Stimulated activated CD4-positive, alpha-beta T cell treated with anti-CD3 and anti-CD28 coated beads, Interleukin-4, amount 100 ng/mL, for 48 hours (primary cell): ENCODE measurements at places on chromosomes 11 and 22.

GRCh38 chr22:41021613-41022454 lies 70.6 kb upstream of the EP300 start:
- peak; percentile 57 for DNase-seq

- DNase-seq: no peak
Observed at GRCh38 chr11:71084306-71085012, 167.9 kb downstream of the SHANK2 start.

GRCh38 chr11:126054408-126054807 lies 8.3 kb downstream of the CDON start:
- DNase-seq: no peak

DNA sequence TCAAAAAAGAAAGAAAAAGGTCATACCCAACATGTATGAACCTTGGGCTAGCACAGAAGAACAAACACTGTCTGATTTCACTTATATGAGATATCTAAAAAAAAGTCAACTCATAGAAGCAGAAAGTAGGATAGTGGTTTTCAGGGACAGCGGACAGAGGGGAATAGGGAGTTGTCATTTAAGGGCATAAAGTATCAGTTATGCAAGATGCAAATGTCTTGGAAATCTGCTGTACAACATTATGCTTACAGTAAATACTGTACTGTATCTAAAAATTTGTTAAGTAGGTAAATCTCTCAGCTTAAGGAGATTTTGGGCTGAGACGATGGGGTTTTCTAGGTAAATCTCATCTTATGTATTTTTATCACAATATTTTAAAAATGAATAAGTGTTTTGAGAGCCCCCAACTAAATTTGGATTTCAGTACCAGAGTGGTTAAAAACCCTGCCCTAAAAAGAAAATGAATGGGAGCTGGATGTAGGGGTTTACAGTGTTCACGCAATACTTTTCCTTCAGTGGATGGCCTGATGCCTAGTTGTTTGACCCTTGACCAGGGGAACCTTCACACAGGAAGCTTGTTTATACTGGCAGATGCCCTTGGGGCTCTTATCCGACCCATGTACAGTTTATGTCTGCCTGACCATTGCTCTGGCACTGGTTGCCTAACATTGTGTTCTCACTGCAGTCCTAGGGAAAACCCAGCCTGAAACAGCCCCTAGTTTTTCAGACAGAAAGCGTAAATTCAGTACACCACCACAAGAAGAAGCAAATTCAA lies 34.8 kb downstream of the SLC22A9 start:
- no peak for DNase-seq

GRCh38 chr22:33726294-33726734 lies 194.0 kb downstream of the LARGE1 start:
- no peak for DNase-seq

GRCh38 chr11:14234446-14234845 lies 124.5 kb downstream of the RRAS2 start:
- no peak for DNase-seq

- no peak for DNase-seq
Observed at GRCh38 chr11:35039076-35039475, 99.9 kb upstream of the CD44 start.

GRCh38 chr11:101127699-101128570 lies 1.7 kb downstream of the PGR start:
- DNase-seq: no peak

DNA sequence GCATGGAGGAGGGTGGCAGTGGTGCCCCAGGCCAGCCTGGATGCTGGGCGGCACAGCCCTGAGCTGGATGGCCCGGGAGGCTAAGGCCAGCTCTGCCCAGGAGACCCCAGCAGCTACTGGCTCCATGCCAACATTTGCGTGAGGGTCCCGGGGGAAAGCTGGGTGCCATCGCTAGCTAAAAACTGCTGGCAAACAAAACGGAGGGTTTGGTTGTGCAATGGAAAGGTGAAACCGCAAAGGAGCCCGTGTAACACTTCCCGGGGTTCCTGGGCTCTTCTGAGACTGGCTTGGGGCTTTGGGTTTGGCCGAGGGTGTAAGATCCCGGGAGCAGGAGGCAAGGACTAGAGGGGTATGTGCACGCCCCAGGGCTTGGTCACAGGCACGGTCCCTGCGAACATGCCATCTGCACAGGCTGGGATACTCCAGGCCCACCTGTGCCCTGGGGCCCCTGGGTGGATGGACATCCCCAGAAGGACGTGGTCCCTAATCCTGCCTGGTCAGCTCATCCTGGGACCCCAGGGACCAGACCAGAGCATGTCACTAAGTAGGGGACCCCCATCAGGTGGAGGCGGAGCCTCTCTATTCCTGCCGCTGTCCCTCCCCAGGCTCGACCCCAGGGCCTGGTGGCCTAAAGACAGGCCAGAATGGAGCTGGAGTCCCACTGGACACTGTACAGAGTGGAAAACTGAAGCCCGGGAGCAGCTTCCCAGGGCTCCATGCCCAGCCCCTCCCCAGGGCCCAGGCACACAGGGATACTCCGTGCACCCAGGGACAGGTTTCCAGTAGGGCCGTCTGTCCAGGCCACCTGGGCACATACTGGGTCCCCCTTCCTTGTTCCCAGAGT lies 44.6 kb downstream of the IGF2 start:
- no peak for DNase-seq

DNA sequence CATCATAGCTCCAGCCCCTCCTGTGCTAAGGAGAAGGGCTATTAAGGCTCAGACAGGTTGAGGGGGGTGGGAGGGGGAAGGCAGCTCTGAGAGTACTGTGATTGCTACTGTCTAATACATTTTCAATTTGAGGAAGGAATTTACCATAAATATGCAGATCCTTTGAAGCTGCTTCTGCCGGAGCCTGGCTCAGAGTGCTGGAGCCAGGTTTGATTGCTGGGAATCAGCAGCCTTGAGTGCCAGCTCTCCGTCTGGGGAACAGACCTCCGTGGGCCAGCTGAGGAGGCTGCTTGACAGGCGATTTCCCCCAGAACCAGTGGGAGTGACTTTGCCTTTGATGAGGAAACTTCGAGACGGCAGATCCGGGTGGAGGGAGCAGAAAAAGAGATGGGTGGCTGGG lies 141.7 kb upstream of the TBCEL start:
- DNase-seq: no peak

GRCh38 chr11:73059915-73060314 lies 82.2 kb downstream of the FCHSD2 start:
- DNase-seq: no peak

DNA sequence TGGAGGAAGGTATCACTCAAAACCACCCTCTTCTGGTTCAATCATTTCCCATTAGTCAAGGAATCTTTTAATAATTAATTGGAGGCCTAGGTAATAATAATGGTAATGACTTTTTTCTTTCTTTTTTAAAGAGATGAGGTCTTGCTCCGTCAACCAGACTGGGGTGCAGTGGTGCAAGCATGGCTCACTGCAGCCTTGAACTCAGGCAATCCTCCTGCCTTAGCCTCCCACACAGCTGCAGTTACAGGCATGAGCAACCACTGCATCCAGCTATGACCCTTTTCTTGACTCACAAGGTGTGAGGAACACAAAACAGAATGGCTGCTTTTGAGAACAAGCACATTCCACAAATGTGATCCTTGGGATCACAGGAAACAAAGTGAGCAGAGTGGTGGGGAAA lies 3.6 kb downstream of the POLDIP3 start:
- DNase-seq: no peak

DNA sequence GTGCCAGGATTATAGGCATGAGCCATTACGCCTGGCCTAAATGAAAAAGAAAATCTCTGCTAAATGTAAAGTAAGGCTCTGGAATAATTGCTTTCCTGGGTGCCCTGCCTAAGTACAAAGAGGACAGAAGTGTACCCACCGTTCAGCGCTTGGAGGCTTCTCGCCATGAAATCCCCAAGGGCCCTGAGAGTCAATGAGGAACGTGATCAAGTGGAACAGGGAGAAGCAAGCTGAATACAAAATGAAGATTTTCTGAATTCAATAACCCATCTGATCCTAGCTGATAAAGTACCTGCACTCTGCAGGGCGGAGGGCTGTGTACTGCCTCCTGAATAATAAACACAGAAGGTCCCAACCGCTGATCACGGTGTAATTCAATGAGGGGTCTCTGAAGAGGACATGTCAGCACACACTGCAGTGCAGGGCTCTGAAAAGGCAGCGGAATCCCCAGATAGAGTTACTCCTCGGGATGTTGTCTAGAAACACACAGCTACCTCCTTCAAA lies 97.7 kb downstream of the ABTB2 start:
- no peak for DNase-seq

- DNase-seq: no peak
Observed at GRCh38 chr11:32919338-32919737, 26.7 kb downstream of the QSER1 start.

DNA sequence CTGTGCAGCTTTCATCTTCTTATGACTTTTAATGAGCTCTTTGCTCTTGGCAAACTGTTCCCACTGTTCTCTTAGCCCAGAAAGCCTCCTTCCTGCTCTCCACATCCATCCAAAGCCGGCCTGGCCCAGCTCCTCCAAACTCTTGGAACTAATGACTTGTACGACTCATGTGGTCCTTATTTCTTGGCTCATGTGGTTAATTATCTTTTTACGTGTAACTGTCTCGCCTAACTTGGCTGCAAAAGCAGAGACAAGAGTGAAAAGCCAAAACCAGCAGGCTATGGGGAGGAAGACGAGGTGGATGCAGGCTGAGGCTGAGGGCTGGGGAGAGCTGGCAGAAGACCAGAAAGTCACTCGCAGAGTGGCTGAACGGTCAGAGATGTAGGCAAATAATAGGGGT lies 5.5 kb downstream of the CSNK2A3 start:
- DNase-seq: no peak

- DNase-seq: no peak
Observed at GRCh38 chr11:31722754-31723153, 88.4 kb downstream of the PAX6 start.

DNA sequence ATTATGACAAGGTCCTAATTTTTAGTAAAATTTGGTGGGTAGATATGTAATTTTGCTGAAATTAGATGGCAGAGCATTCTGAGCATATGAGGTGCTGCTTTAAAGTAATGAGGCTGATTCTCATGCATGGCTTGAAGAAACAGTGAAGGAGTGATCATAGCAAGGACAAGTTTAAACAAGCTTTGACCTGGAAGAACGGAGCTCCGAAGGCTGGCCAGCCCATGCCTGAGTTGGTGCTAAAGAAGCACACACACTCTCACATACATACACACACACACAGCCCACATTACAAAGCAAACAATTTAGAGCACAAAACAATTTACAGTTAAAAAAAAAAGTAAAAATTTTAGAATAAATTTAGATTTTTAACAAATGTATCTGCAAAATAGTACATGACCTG lies 150.7 kb downstream of the DCDC1 start:
- no peak for DNase-seq

DNA sequence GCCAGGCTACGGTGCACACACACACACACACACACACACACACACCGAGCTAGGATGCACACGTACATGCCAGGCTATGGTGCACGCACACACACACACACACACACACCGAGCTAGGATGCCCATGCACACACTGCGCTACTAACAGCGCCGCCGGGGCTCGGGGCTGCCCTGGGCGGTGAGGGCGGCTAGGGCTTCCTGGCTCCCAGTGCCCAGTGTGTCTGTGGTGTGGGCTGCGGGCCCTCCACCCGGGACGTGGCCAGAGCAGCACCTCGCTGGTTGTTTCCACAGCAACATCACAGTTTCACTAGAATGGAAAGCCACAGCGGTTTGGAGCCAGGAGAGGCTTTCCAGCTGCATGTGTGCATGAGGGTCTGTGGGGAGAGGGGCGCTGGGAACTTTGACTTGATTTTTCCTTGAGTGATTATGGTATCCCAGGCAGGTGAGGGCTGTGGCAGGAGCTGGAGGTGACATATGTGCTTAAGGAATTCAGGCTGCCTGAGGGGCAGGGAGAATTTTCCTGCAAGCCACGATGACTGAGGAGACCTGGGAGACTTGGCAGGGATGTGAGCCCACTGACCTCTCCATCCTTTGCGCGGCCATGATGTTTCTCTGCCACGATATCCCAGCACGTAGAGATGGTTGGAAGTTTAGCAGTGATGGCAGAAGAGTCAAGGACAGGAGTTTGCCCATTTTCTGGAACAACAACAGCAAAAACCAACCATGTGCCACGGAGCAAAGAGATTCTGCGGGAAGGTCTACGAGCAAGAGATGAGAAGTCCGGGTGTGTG lies 195.9 kb downstream of the SNX19 start:
- no peak for DNase-seq

DNA sequence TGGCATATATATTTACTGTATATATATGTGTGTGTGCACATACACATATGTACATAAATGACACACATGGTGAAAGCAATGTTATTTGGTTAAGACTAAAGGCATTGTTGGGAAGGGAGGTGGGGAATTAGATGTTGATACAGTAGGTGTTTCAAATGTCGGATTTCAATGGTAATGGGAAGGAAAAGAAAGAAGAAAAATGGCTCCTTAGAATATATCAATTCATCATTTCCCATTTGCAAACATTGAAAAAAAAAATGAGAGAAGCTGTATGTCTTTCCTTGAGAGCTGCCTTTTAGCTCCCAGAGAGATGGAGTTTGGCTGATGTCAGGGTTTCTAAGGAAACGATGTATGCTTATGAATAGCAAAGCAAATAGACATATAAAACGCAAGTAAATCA lies 33.4 kb upstream of the ATXN10 start:
- DNase-seq: no peak

- DNase-seq: no peak
Observed at GRCh38 chr11:67396587-67397389, 4.9 kb downstream of the PPP1CA start.

DNA sequence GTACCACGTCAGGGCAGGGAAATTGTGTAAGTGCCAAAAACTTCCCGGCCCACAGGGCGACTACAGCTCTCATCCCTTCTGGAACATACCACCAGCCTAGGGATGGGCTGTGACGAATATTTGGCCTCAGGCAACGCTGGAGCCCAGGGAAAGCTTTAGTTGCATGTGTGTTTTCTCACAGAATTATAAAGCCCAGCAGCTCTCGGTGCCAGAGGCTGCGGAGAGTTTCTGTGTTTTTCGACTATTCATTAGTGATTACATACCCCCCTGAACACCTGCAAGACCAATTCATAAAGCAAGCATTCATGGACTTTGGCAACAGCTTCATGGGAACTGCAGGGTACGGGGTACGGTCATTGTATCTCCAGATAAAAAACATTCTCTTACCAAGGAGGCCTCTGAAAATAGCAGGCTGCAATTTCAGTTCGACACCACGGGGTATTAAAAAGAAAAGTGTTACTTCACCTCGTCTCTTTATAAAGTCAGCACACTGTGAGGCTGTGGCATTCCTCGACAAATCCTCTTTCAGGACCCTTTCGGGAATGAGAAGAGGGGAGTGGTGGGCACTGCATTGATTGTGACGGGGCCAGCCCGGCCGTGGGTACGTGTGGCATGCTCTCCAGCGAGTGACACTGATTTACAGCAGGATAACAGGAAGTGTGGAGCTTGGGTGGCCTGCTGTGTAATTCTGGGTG lies 243.6 kb upstream of the SORL1-AS1 start:
- DNase-seq: no peak
